ENCODE measurements at places on chromosomes 3 and 15.

- no peak for DNase-seq
Measured at GRCh38 chr3:29137601-29138000, 143.3 kb upstream of the RBMS3 start.

GRCh38 chr15:87589134-87589533 is 667.4 kb downstream of the NTRK3 start:
- DNase-seq: no peak

DNA sequence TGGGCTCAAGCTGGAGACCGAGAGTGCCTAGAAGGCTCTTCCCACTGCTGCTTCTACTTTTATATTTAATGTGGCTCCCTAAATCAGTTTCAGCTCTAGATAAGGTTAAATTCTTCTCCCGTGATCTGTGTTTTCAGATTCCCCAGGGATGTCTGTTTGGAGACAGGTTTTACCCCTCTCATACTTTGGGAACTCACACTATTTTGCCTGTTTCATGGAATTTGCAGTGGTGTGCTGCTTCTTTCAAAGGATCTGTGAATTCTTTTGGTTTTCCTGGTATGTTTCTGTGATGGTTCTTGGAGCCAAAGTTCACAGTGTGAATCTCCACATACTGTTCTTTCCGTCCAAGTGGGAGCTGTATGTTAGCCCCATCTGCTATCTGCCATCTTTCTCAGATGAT is 238.3 kb upstream of the SLITRK3 start:
- DNase-seq: no peak

DNA sequence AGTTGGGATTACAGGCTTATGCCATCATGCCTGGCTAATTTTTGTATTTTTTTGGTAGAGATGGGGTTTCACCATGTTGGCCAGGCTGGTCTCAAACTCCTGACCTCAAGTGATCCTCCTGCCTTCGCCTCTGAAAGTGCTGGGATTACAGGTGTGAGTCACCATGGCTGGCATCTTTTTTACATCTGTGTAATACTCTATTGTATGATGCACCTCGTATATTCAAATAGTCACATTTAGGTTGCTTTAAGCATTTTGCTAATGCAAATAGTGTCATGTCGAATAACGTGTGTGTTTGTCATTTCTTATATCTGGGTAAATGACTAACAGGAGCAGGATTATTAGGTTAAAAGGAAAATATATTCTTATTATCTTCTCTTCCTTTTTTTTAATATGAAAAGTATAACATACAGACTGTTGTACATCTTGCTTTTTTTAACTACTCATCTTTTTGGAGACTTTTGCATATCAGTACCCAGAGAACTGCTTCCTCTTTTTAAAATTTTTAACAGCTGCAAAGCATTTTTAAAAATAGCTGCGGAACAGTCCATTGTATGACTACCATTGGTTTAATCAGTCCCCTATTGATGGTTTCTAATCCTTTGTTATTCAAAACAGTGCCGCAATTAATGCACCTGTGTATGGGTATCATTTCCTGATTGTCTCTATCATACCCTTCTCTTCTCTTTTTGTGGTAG is 13.4 kb downstream of the SCAMP5 start:
- DNase-seq: no peak

- DNase-seq: no peak
Measured at GRCh38 chr3:37700466-37701248, 161.0 kb upstream of the CTDSPL start.

GRCh38 chr15:81373176-81373575 is 837 bp downstream of the TMC3 start:
- DNase-seq: no peak

GRCh38 chr3:117091676-117092075 is 382.1 kb downstream of the TUSC7 start:
- no peak for DNase-seq

DNA sequence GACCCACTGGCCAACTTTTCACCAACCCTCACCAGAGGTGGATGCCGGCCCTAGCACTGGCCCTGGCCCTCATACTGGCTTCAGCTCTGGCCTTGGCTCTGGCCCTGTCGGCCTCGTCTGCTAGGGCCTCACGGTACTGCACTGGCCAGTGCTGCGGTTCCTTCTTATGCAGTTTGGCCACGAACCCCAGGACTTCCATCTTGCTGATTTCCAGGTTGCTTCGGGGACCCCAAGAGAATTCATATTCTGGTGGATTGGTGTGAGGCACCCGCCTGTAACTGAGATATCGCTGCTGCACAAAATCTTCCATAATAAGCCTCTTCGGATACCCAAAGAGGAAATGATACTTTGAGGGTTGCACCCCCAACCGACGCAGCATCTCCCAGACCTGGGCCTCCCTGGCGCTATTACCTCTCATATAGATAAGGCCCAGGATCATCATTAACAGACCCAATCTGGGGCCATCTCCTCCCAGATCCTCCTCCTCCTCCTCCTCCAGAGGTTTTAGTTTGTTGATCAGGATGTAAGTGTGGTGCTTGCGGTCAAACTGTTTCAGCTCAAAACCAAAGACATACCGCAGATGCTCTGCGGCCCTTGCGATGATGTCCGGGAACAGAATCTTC is 883 bp downstream of the MAGEF1 start:
- DNase-seq: no peak

- DNase-seq: no peak
Measured at GRCh38 chr3:123664753-123665152, 79.9 kb upstream of the HACD2 start.

DNA sequence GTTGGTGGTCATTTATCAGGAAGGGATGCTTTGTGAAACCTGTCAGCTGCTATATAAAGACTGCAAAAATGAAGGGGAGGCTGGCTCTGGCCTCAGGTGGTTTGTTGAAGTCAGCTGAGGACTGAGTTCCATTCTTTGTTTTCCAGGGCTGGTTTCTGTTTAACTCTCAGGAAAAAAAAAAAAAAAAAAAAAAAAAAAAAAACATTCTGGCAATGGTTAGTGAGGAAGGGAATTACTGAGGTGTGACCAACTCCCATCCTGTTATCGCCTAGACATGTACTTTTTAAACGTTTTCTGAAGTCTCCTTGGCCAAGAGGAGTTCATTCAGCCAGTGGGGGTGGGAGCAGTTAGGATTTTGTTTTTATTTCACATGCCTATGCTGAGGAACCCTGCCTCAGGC is 316.3 kb downstream of the OXSM start:
- no peak for DNase-seq

DNA sequence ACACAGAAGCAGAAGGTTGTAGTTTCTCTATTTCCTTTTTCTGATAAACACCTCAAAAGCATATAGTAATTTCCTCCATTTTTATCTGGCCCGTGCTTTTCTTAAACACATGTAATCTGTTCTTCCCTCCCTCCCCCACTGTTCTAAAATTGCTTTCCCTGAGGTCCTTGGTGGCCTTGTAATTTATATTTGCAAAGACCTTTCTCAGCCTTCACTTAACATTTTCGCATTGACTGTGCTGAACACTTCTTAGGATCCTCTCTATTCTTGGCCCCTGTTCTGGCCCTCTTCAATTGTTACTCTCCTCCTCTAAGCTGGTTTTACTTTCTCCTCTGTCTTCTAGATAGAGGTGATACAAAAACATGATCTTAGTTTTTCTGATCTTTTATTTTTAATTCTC is 28.3 kb downstream of the GAP43 start:
- no peak for DNase-seq

DNA sequence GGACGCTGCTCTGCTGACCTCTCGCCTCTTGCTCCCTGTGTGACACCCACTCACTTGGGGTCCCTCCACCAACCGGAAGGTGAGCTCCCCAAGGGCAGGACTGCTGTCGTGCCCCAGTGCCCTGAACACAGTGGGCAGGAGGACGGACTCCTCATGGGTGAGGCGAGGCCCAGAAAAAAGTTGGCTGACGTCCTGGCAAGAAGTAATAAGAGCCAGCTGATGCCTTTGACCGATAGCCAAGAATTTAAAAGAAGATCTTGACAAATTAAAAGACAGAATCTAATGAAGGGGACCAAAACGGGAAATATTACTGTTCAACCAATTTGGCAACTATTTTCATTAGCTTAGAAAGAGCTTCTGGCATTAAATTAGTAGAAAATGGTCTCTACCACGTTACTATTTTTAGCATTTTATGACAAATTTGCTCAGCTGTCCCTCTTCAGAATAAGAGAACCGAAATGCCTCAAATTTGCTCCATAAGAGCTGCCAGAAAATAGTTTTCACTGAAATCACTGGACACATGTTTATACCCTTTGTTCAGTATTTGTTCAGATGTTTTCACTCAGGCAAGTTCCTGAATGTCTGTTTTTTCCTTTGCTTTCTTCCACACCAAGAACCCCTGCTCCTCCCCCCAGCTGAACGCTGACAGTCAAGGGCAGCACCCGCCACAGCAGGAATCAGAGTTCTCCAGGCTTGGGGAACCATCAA is 60.5 kb downstream of the XXYLT1 start:
- no peak for DNase-seq

DNA sequence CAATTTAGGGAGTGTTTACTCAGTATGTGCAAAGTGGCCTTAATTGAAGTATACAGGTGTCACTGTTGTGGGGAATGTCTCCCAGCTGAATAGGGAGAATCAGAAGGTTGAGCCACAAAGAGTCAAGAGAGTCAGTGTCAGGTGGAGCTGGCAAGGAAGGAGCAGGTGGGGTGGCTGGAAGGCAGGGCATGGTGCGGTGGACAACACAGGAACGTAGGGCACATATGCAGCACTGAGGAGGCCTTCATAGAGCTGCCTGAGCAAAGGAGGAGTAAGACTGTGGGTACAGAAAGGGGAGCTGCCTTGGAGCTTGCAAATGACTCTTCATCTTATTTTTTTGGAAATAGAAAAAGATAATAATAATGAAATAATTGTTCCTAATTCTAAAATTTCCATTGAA is 20.0 kb downstream of the ARHGEF3 start:
- no peak for DNase-seq

DNA sequence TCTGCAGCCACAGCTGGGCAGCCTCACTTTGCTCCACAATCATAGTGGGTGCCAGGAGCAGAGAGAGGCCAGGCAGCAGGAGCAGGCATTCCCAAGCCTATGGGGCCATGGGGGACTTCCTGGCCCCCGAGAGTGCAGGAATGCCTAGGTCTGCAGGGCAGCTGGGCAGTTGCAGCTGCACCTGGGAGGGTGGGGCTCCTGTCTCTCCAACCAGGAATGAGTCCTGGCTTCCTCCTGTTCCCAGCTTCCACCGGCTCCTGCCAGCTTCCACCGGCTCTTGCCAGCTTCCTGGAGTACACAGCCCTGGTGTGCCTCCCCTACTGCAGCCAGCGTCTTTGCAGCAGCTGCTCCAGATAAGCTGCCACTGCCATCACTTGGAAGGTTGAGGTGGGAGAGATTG is 86.3 kb upstream of the CDV3 start:
- no peak for DNase-seq

- no peak for DNase-seq
Measured at GRCh38 chr3:177523067-177523675, 325.9 kb upstream of the TBL1XR1 start.

DNA sequence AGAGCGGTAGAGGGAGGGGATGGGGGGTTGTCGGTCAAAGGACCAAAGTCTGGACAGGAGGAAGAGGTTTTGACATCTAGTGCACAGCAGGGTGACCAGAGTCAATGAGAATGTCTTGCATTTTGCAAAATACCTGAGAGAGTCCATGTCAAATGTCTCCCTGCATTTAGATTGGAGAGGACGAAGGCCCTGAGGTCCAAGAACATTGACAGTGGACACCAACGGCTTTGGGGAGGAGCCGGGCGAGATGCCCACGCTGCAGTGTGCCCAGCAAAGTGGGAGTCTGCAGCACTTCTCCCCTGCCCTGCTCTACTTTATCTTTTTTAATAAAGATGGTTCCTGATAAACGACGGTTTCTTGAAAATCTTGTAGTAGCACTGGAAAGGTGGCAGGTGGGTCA is 67.4 kb upstream of the TAMM41 start:
- DNase-seq: no peak

GRCh38 chr3:16885593-16886302 is 993 bp downstream of the PLCL2 start:
- no peak for DNase-seq

- no peak for DNase-seq
Measured at GRCh38 chr3:113166719-113167492, 44.5 kb upstream of the BOC start.

DNA sequence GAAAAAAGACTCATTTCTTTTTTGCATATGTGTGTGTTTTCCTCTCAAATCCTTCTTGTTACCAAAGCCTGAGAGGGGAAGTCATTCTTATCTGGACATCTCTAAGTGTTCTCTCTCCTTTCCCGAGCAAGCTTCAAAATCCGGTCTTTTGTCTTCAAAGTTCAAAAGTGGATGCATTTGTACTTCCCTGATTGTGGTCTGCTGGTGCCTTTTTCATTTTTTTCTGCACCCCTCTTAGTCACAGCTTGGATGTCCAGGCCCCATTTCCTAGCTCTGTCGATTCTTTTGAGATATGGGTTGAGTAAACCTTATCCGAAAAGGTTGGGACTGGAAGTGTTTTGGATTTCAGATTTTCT is 34.8 kb downstream of the EHD4 start:
- DNase-seq: no peak

DNA sequence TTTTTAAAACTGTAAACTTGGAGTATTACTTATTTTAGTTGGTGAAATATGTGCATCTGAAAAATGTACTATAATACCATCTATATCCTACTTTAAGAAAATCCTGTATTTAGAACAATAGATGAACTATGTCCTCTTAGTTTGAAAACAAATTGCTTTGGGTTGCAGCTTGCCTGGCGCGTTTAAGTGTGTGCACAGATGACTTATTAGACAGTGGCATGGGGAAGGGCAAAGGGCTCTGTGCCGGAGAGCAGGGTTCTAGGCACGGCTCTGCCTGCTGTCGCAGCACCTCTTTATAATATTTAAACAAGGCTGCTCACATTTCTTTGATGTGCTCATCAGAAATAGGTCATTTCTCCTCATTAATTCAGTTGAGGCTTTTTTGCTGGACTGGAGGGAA is 10.0 kb downstream of the PXK start:
- no peak for DNase-seq

DNA sequence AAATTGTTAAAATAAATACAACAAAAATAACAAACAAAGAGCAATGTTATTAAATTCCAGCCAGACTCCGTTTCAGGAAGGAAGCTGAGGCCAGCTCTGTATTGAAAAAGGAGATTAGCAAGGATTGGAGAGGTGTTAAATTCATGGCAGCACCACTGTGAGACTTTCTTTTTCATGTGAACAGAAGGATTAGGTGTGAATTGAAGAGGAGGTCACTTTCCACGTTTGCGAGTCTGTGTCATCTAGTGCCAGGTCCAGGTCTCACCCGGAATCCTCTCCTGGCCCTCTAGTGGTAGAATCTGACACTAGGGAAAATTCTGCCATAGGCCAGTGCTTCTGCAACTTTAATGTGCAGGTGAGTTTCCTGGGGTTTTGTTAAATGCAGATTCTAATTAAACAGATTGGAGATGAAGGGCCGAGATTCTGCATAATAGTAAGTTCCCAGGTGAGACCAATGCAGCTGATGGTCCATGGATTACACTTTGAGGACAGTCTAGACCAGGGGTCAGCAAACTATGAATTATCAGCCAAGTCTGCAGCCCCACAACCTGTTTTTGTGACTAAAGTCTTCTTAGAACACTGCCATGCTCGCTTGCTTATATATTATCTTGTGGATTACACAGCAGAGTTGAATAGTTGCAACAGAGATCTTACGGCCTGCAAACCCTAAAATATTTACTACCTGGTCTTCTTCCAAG is 9.2 kb upstream of the SLC6A1 start:
- peak; percentile 19 for DNase-seq

DNA sequence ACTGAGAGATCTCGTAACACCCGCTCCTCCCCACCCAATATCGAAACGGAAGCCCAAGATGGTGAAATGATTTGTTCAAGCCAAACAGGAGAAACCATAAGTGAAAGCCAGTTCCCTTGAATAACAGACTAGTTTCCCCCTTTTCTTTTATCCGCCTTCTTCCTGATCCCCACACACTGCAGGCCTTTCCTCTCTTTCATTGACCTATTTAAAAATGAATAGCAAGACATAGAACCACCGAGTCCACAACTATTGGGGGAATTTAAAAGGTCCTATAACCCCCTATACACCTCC is 382 bp upstream of the COX17 start:
- no peak for DNase-seq
